ENCODE measurements at places on chromosomes 3 and 15.
A peak's percentile ranks its signal among the peaks of the same experiment; 100 is the strongest.

DNA sequence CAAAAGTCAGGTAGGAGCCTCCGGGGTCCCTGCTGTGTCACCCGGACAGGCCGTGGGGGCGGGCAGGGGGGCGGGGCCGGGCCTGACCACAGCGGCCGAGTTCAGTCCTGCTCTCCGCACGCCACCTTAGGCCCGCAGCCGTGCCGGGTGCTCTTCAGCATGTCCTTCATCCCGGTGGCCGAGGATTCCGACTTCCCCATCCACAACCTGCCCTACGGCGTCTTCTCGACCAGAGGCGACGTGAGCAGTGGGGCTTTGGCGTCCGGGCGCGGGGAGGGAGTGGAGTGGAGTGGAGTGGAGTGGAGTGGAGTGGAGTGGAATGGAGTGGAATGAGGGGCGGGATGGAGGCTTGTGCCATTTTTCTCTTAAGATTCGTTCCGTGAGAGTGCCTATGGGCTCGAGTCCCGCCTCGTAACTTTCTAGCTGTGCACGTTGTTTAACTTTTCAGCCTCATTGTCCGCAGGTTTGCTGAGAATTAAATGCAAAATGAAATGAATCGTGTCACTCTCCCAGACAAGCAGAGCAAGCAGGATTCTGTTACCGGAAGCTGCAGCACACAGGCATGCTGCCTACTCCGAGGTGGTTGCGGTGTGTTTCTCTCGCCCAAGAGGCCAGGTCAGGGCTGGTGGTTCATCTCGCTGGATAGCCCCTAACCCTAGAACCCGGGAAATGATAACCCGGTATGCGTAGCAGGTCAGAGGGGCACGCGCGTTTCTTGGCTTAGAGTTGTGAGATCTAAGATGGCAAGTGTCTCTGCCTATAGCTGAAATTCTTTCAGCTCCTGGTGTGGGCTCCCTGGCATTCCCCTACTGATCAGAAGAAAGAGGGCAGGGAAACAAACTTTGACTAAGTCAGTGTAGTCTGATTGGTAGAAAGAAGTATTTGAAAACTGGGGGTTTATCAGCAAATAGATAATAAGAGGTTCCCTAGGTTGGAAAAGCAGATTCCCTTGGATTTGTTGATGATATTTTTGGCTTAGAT is at the start of gene FAH:
FAH (plus strand) TSS at position 104 of the 981 bp plus-strand sequence; CDS start at position 160, 56 bp downstream.
- DNase-seq, result peak; percentile 47

DNA sequence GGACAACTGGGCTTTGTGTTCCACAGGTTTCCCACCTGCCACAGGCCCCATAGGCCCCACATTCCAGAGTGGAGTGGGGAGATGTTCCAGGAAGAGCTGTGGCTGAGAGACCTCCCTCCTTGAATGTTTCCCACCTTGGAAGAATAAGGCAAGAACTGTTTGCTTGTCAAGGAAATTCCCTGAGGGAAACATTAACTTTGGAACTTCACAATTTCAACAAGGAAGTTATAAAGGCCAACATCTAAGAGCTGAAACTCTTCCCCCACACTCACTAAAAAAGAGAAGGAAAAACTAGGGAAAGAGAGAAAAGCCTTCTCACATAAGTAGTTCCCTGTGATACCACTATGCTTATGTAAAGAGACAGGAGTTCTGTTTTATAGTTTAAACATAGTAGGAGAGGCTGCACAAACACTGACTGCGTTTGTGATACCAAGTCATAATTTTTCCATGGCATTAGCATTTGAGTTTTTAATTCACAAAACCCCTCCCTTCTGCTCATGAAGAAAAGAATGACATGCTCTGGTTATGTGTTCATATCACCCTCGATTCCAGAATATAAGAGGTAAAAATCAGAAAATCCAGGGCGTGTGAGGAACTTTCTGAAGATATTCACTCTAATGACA is 39.8 kb upstream of the SPRED1 start:
- DNase-seq, result no peak

DNA sequence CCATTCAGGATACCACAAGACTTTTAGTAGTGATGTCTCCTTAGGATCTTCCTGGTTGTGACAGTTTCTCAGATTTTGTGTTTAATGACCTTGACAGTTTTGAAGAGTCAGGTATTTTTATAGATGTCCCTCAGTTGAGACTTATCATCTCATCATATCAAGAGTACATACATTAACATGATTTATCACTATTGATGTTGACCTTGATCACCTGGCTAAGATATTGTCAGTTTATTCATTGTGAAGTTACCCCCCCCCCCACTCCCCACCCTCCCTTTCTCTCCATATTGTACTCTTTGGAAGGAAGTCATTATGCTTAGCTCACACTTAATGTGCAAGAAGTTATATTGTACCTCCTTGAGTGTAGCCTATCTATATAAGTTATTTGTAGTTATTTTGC is 42.9 kb downstream of the MGA start:
- no peak for DNase-seq

- DNase-seq, result no peak
Observed at GRCh38 chr3:65672871-65673815, 365.6 kb downstream of the MAGI1 start.

DNA sequence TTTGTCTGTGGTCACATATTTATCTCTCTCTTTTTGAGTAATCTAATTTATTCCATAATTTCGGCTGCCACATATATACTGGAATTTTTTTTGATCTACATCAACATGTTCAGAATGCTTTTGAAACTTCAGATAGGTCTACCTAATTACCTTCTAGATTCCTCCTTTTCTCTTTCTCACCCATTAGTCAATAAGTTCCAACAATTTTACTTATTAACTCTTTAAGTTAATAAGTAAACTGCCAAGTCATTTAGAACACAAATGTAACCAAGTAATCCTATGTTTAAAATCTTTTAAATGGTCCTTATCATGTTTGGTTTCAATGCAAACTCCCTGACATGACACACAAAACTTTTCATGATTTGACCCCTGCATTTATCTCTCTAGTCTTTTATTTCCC is 410.5 kb downstream of the UNC13C start:
- no peak for DNase-seq

DNA sequence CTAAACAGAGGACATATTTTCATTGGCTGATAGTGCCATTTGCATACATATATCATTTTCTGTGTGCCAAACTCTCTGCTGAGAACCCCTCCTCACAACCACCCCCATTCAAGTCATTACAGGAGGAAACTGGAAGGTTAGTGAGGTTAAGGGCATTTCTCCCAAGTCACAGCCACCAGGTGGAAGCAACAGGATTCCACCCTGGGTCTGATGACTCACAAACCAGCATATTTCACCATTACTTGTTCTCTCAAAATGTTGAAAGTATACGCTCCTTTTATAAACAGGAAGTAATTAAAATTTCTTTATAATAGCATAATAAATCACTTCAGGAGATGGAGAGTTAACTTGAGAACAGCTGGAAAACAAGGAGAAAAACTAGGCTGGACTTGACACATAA is 398.6 kb upstream of the WNT5A start:
- DNase-seq, result peak; percentile 7

GRCh38 chr3:122260206-122260605 is 64.8 kb upstream of the CSTA start:
- DNase-seq, result no peak

DNA sequence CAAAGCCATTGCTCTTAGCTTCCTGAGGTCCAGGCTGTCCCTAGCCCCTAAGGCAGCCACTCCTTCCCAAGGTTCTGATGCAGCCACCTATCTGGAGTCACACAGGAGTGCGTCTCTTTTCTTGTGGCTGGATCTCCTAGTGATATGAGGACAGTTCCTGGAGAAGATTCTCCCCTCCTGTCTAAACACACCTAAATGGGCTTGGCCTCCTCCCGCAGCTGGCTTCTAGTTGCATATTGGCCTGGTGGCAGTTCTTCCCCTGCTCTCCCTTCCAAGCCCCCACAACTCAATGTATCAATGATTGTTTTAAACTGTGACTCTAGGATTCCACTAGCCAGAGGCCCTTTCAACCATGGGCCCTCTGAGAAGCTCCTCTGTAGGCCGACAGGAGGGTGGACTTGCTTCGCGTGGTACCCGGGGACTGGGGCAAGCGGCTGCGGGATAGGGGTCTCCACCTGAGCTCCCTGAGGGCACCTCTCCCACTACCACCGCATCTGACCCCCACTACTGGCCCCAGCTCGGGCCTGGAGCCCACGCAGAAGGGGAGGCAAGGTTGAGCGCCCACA is 1.4 kb downstream of the ITGA11 start:
- no peak for DNase-seq

- DNase-seq, result no peak
Observed at GRCh38 chr3:114361391-114361790, 67.6 kb downstream of the TIGIT start.

DNA sequence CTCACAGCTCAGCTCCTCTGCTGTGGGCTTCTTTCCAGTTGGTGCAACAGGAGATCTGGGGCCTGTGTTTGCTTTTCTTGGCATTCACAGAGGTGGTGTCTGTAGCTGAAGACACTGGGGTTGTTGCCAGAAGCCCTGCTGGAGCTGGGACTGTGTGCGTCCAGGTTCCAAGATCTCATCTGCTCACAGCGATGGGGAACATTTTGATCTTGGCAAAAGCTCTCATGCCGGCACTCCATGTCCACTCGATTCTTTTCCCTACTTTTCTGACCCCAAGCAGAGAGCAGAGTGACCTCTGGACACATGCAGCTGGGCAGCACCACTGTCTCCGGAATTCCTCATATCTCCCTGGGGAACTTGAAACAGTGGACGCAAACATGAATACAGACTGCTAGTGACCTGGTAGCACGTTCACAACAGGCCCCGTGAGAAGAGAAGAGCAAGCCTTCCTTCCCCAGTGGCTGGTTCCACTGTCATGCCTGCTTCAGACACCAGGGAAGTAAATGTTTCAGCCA is 36.1 kb upstream of the MECOM start:
- DNase-seq, result no peak

DNA sequence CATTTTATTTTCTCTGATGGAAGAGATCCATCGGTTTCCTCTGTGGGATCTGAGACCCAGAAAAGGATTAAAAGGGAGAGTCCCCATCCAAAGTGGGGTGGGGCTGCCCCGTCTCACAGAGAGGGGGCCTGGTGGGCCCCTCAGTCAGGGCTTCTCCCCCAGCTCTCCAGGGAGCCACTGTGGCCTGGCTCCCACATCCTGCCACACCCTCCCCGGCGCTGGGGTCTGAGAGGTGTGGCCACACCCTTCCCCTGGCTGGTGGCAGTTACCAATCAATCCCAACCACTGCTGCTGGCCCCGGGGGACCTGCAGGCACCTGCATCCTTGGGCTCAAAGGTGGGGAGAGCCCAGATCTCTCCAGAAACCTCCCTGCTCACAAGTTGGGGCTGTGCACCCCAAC is 161.8 kb upstream of the IQSEC1 start:
- no peak for DNase-seq

- no peak for DNase-seq
Observed at GRCh38 chr3:122060040-122060698, 5.0 kb downstream of the CD86 start.

DNA sequence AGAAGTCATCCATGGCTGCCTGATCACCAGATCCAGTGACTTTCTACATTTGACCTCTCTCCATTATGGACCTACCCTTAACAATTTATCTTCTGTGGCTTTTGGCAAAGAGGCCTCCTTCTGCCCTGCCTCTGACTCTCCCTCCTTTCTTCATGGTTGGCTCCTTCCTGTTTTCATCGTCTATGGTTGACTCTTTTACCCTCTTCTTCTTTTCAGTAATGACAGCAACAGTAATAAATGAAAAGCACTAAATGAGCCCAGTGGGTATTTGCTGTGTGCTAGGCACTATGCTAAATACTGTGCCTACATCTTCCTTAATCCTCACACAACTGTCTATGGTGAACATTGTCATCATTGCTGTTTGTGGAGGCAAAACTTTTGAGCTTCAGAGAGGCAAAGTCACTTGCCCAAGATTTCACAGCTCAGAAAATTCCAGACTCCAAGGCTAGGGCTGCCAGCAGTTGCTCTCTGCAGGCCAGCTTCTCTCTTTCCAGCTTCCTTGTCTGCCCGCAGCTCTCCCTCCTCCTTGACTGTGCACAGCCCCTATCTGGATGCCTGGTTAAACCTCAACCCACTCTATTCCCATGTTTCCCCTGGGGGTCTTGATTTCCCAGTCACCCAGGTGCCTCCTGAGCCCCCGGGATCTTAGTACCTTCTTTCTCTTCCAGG is 24.6 kb downstream of the ITPR1 start:
- DNase-seq, result no peak

DNA sequence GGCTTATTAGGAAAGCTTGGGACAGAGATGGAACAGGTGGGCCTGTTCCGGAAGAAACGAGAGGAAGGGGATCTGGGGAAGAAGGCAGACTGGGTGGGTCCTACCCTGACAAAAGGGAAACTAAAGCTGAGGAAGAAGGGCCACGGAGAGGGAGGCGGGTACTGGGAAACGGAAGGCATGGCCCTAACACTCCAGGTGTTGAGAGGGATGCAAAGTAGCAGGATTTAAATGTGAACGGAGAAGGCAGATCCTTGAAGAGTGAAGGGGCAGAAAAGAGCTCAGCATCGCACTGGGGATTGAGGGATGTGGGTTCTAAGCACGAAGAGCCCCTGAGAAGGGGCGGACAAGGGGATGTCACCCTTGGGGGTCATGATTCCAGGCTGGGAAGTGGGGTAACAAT is 735 bp downstream of the STIMATE start:
- no peak for DNase-seq

DNA sequence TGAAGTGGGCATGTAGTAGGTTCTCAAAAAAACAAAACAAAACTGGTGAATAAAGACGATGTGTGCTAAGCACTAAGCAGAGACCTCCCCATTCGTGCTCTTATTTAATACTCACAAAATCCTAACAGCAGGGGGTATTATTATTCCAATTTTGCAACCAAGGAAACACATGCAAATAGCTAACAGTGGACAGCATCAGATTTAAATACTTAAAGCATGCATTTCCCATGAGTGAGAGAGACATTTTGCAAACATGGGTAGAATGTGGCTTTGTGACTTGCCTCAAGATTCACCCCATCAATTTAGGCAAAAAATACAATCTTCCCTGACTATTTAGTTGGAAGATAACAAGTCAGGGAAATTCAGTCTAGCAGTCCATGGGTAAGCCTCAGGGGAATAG is 946.2 kb upstream of the CFAP20DC start:
- no peak for DNase-seq

GRCh38 chr3:52146811-52147210 is 7.4 kb downstream of the POC1A start:
- no peak for DNase-seq

GRCh38 chr3:100040451-100041225 is 73.7 kb downstream of the FILIP1L start:
- DNase-seq, result no peak

GRCh38 chr15:70853973-70854665 is at the start of gene LARP6:
TSS of gene LARP6 (minus strand) at chr15:70854157. CDS start at chr15:70854088, 69 bp downstream.
- DNase-seq, result peak; percentile 89

- DNase-seq, result no peak
Observed at GRCh38 chr3:41193794-41194539, 5.3 kb upstream of the CTNNB1 start.

DNA sequence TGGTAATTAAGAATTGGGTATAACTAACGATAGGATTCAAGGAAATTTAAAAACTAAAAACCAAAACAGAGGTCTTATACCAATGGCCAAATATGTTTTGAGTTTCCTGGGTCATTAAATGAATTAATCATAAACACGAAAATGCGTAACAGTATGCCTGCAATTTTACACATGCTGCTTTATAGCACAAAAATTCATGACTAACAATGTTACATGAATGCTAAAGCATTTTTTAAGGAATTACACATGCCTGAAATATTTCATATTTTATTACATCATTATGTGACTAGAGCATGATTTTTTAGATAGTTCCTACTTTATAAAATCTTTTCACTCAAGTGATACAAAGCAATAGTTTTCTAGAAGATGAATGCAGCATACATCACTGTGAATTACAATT is 74.7 kb downstream of the ZNF148 start:
- peak; percentile 64 for DNase-seq

Measured in GM03348 (cell line).